ENCODE measurements at places on chromosomes 7 and 10. TPM values are rescaled to one million over a fixed set of nuclear protein-coding genes. Genes with fewer than 3 reads are reported as not detected.

DNA sequence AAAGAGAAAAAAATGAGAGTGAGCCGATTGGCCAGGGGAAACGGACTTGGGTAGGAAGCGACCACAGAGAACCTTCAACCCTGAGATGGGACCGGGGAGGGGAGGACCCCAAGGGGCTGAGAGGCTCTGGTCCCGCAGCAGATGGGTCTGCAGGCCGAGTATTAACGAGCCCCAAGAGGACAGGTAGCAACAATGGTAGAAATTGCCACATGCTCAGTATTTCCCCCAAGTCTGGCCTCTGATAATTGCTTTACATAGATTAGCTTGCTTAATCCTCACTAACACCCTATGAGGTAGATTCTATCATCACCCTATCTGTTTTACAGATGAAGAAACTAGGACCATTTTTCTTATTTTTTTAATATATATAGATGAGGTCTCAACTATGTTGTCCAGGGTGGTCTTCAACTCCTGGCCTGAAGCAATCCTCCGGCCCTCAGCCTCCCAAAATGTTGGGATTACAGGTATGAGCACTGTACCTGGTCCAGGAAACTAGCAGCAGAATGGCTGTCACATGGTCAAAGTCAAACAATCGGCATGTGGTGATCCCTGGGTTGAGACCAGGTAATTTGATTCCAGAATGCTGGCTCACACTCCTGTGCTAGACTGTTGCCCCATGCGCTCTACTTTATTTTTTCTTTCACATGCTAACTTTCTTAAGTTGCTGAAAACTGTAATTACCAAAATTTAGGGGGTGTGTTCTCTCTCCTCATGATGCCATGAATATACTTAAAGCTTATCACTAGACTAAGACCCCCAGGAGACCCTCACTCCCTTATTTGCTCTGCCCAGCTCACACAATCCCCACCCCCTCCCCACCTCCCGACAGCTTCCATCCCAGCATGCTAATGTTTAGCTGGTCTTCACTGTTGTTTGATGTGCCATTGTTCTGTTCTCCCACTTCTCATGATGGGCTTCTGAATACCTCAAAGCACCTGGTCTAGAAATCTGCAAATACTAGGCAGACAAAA lies 67.9 kb upstream of the AFAP1L2 start:
- no peak for DNase-seq

DNA sequence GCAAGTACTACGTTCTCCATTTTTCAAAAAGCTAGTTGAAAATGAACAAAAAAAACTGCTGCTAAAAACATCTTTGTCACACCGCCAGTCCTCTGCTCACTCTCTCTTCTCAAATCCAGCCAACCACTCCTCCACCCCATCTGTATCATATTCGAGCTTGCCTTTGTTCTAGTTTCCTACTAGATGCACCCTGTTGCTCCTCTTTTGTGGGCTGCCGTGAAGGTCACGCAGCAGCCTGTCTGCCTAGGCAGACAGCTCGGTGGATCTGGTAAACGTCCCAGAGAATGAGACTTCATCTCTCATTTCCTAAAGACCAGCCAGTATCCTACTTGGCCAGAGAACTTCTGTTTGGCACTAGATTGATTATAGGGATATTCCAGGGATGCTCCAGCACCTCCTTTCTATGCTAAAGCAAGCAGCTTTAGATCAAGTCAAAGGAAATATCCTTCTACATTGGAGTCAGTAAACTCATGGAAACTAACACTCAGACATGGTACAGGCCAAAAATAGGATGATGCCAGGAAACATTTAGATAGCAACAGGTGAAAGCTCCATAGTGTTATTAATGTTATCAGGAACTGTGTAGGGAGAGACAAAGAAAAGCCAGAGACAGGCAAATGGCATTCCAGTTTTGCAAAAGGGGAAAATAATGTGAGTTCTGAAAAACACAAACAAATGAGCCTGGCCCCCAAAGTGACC lies 8.7 kb upstream of the PLXNA4 start:
- no peak for DNase-seq

DNA sequence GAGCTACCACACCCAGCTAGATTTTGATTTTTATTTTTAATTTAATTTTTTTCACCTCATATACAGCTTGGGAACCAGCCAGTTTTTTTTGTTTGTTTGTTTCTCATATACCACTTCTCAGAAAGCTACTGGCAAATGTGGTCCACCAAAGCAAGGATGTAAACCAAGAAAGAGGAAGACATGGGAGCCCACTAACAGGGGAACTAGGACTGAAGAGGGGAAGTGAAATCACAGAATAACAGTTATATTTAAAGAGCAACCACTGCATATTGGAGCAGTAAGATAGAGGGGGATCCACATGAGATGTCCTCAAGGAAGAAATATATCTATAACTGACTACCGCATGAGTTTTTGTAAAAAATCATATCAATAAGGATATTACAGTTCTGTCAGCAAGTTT lies 10.5 kb downstream of the CPVL start:
- DNase-seq: no peak

The TRPV5 gene
- polyA plus RNA-seq: 0.69 TPM

GRCh38 chr10:6602700-6603084 lies 22.6 kb upstream of the PRKCQ start:
- DNase-seq: no peak

- no peak for DNase-seq
Observed at GRCh38 chr10:67607472-67607871, 88.5 kb downstream of the CTNNA3 start.

DNA sequence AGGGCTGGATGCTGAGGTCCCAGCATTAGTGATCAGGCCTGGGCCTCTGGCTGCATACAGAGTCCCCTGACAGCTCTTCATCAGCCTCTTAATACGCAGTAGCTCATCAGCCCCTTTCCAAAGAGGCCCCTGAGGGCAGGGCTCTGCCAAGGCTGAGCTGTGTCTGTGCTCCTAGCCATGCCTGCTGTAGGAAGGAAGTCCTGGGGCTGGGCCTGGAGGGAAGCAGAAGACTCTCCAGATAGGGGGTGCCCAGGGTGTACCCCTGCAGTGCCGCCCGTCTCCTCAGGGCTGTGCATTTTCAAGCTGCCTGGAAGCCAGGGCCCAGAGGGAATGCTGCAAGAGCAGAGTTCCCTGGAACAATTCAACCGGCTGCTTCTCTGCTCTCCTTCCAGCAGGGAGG lies 7.3 kb upstream of the RET start:
- no peak for DNase-seq

DNA sequence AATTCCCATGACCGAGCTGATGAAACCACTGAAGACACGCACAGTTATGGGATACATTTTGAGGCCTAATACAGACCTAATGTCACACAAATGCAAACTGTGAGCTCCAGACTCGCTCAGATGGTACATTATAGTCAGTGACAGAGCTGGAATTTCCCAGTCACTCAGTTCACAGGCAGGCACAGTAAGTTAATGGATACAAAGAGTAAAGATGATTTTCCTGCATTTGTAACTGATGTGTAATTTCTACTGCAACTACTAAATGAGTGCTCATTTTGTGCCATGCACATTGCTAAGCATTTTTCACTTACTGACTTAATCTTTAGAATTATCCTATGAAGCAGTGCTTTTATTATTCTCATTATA lies 56.5 kb downstream of the ENO4 start:
- DNase-seq: no peak

- no peak for DNase-seq
Observed at GRCh38 chr10:3925184-3925583, 140.2 kb upstream of the KLF6 start.

The PLEKHS1 gene
- polyA plus RNA-seq: 0.14 TPM

- DNase-seq: no peak
Observed at GRCh38 chr10:118958984-118959925, 70.3 kb upstream of the NANOS1 start.

The ATG9B gene
- 1.4 TPM for polyA plus RNA-seq

The SERPINE1 gene
- 1.3 TPM for polyA plus RNA-seq

DNA sequence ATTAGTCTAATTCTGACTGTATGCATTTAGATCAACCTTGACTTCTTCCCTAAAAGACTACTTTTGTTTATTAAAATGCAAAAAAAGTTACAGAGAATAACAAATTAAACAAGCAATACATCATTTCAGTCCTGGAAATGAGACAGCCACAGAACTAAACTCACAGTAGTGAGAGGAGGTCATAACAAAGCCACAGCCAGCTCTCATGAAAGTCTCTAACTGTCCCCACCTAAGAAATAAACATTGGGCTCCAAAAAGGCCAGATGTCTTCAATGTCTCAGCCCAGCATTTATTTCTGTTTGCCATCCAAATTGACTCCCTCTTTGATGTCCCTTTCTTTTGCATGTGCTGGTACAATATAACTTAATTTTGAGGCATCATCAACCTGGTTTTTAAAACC lies 74.4 kb downstream of the NHLRC2 start:
- DNase-seq: no peak

DNA sequence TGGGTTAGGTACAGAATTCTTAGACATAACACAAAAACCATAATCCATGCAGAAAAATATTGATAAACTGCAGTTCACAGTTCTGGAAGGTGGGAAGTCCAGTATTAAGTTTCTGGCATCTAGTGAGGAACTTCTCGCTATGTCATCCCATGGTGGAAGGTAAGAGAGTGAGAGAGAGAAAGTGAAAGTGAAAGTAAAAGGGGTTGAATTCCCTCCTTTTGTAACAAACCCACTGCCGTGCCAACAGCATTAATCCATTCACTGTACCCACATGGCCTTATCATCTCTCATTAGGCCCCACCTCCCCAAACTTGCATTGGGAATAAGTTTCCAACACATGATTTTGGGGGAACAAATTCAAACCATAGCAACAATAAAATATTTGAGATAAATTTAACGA lies 17.1 kb downstream of the ZNF485 start:
- no peak for DNase-seq

The GRID1 gene
- polyA plus RNA-seq: 1.9 TPM

The CCDC172 gene
- polyA plus RNA-seq: not detected

- no peak for DNase-seq
Observed at GRCh38 chr7:51246258-51247245, 70.1 kb downstream of the COBL start.

GRCh38 chr7:2019711-2020511 lies 212.8 kb downstream of the MAD1L1 start:
- no peak for DNase-seq

GRCh38 chr7:29471444-29472138 lies 92.0 kb upstream of the PRR15 start:
- DNase-seq: no peak

- no peak for DNase-seq
Observed at GRCh38 chr10:118003126-118003525, 43.6 kb downstream of the RAB11FIP2 start.

DNA sequence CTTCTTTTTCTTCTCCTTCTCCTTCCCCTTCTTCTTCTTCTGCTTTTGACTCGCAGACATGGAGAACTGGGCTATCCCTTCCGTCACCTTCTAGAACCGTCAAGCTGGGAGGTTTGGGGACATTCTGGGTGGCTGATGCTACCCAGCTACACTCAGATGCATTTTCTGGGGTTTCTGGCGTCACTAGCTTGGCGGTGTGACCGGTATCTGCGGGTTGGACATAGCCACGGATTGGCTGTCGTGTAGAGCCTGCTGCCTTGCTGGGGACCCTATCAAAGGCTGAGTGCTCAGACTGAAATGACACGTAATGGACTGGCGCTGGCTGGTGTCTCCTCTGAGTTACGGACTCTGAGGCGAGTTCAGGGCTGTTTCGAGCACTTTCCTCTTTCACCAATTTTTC lies 101.7 kb downstream of the SVIL start:
- no peak for DNase-seq

- DNase-seq: no peak
Observed at GRCh38 chr7:130274983-130275591, 8.4 kb downstream of the CPA2 start.

DNA sequence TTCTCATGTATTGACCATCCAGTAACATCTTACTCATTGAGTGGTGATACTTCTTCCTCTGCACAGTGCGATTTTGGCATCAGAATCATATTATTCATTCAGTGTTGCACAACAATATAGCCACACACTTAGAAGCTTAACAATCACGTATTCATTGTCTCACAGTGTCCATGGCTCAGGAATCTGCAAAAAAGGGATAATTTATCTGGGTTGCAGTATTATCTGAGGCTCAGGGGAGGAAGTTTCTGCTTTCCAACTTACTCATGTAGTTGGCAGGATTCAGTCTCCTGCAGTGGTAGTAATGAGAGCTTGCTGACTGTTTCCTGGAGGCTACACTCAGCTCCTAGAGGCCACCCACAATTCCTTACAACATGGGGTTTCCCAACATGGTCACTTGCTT lies 803.6 kb downstream of the SORCS1 start:
- no peak for DNase-seq

DNA sequence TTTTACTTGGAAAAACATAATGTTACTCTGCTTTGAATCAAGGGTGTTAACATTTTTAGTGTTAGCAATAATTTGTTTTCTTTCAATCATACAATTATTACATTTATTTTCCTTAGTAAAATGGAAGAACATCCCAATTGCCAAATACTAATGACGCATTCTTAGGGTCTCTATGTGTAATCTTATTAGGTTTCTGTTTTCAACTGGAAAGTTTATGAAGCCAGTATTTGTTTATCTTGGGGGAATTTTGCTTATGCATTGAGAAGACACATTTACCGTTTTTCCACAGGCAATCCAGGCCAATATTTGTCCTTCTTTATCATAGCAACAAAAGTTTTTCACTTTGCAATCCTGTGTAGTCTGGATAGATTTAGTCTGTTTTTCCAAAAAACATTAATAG lies 134.5 kb downstream of the CPED1 start:
- DNase-seq: no peak

The TMEM106B gene
- polyA plus RNA-seq: 77.8 TPM

The CCDC136 gene
- polyA plus RNA-seq: 24.5 TPM

DNA sequence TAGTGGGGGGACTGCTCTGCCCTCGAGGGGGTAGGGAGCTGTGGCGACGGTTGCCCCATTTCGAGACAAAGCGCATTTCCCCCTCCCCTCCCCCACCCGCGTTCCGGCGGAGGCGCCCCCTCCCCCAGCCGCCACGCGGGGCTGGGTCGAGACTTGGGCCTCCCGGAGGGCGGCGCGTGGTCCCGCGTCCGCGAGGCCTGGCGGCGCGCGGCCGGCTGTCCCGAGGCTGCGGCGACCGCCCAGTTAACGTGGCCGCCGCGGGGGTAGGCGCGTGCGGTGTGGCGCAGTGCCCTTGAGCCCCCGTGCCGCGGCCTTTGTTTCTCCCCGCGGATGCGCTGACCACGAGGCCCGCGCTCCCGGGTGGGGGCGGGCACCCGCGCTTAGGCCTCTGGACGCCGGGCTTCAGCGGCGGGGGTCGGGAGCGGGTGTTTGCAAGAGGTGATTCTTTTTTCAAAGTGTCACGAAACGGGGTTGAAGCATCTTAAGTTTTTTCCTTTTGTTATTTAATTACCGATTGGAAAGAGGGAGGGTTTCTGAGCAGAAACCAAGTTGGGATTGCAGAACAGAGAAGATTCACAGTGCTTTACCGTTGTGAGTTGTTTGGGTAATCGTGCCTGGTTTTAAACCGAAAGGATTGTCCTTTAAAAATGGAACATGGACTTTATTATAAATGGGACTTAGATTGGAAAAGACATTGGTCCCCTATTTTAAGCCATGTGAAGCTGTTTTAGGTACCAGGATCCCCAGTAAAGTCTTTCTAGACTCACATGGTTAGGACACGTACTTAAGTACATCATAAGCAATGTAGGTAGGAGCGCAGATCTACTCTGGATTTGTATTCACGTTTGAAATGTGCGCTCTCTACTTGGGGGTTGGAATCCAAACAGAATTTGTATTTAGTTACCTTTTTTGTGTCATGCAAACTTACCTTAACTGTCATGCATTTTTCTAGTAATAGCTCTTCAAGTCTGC lies 760 bp downstream of the CBX3 start:
- DNase-seq: no peak

The SPDYE2B gene
- polyA plus RNA-seq: 0.39 TPM

GRCh38 chr10:8586504-8586903 lies 532.0 kb downstream of the GATA3 start:
- no peak for DNase-seq

The ATXN7L1 gene
- polyA plus RNA-seq: 9.5 TPM

GRCh38 chr10:59047957-59048618 lies 128.4 kb upstream of the PHYHIPL start:
- no peak for DNase-seq
